ENCODE measurements at places on chromosomes 5 and 9.
A peak's percentile ranks its signal among the peaks of the same experiment; 100 is the strongest.

- no peak for DNase-seq
Measured at GRCh38 chr5:96563816-96564215, 98.4 kb upstream of the CAST start.

DNA sequence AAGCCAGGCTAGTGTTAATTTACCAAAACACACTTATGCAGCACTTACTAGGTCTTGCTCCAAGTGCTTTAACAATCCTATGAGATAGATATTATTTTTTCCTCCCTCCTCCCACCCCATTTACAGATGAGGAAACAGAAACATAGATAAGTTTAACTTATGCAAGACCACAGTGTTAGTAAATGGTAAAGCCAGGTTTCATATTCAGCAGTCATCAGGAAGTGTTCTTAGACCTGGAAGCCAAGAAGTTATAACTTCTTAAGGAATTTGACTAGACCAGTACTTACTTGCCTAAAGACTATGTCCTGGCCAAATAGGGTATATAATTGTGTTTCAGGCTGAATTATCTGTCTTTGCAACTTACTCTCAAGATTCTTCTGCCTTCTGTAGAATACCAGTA, 15.9 kb downstream of the ABHD17B start:
- peak; percentile 20 for DNase-seq

DNA sequence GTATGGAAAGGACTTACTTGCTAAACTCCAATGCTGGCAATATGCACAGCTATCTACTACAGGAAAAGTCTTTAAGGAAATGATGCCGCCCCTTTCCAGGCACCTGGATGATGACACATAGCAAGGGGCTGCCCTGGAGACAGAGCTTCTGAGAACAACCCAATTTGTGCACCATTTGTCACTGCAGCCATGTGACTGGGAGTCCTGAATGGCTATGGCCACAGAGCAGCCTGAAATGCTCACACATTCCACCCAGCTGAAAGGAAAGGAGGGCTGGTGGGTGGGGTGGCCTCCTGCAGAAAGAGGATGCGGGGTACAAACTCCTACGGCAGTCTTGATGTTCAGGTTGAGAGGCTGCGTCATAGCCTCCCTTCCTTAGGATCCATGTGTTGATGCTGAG, 70.1 kb upstream of the FSTL4 start:
- DNase-seq: no peak

DNA sequence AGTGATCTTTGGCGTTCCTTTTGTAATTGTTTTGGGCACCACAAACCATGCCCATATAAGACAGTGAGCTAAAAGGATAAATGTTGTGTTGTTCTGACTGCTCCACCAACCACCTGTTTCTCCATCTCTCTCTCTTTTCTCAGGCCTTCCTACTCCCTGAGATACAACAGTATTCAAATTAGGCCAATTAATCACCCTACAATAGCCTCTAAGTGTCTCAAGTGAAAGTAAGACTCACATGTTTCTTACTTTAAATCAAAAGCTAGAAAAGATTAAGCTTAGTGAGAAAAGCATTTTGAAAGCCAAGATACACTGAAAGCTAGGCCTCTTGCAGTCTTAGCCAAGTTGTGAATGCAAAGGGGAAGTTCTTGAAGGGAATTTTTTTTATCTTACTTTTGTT, 268.8 kb upstream of the NREP start:
- DNase-seq: no peak

- DNase-seq: no peak
Measured at GRCh38 chr5:57476601-57477056, 6.0 kb downstream of the ACTBL2 start.

- no peak for DNase-seq
Measured at GRCh38 chr5:131609774-131610173, 25.3 kb downstream of the RAPGEF6 start.

DNA sequence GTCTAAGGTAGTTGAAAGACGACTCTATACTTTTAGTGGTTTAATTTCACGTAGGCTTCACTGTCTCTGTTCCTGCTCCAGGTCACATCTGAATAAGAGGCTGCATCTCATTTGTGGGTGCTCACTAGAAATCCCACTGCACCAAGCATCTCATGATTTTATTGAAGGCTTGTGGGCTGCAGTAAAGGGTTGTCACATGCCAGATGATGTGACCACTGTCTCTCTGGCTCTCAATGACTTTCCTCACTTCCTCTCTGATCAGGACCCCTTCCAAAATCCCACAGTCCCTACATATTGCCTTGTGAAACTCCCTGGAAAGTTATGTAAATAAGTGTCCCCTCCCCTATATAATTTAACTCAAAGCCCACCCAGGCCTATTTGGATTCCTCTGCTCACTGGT, 8.9 kb upstream of the ZCCHC10 start:
- DNase-seq: peak; percentile 65

DNA sequence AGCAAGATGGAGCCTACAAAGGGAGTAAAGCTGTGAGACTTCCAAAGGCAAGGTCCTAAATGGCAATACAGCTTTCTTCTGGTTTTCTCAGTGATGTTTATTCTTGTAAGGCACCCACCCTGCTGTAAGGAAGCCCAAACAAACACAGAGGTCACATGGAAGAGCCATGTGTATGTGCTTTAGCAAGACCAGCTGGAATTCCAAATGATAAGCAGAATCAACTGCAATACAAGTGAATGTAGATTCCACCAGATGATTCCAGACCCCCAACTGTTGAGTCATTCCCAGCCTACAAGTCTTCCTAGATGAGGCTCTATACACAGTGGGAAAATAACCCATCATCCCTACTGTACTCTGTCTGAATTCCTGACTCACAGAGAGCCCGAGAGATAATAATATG, 122.8 kb downstream of the DEPDC1B start:
- DNase-seq: no peak

DNA sequence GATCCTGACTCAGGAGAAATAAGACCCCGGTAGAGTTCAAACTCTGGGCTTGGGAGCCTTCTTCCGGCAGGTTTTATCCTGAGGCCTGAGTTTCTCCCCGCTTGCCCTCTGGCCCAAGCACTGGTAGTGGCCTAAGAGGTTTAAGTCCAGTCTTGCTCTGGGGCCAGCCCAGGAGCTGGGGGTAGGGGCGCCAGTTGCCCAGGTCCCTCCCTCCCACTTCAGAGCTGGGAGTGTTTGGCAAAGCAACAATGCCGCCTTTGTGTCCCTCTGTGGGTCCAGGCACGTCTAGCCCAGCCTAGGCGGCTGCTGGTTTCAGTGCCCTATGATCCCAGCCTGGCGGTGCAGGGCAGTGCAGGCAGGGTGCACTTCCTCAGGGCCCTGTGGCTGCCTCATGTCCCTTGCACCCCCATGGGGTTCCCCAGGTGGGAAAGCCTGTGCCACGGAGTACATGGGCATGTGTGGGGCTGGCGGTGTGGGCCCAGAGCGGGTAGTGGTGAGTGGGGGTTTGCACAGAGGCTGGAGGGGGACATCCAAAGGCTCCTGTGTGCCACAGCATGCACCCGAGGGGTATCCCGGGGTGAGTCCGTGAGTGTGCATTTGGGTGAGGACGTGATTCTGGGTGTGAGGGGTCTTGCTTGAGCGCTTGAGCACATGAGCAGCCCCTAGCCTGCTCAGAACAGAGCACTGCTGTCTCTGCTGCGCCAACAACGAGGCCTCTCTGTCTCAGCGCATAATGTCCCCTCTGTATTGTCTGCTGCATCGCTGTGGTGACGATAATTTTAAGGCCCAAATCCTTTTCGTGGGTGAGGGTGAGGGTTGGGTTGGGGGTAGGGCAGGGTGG, 61.7 kb upstream of the PSD2 start:
- no peak for DNase-seq

DNA sequence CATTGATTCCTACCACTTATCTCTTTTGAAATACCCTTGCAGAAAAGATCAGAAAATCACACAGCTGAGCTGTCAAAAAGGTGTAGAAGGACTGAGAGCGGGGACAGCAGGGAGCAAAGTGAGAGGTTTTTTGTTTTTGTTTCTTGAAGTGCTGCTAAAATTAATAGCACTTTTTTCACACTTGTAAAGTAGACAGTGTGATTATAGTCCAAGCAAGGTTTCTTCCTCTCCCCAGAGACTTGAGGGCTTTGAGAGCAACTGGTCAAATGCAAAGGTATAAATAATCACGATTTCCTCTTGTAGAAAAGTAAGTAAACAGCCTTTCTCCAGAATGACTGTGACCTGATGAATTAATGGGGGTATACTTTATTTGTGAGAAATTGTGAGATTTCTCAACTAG, 326.9 kb downstream of the ZNF608 start:
- no peak for DNase-seq

GRCh38 chr9:69932901-69933300, 110.7 kb upstream of the MAMDC2 start:
- peak; percentile 37 for DNase-seq

- no peak for DNase-seq
Measured at GRCh38 chr5:68299105-68299504, 83.5 kb downstream of the PIK3R1 start.

- DNase-seq: peak; percentile 12
Measured at GRCh38 chr9:96317335-96317980, 15.5 kb upstream of the HSD17B3 start.

GRCh38 chr5:56481428-56482357, 248.6 kb upstream of the ANKRD55 start:
- DNase-seq: peak; percentile 42

GRCh38 chr9:132236662-132237311, 74.9 kb downstream of the NTNG2 start:
- DNase-seq: no peak

DNA sequence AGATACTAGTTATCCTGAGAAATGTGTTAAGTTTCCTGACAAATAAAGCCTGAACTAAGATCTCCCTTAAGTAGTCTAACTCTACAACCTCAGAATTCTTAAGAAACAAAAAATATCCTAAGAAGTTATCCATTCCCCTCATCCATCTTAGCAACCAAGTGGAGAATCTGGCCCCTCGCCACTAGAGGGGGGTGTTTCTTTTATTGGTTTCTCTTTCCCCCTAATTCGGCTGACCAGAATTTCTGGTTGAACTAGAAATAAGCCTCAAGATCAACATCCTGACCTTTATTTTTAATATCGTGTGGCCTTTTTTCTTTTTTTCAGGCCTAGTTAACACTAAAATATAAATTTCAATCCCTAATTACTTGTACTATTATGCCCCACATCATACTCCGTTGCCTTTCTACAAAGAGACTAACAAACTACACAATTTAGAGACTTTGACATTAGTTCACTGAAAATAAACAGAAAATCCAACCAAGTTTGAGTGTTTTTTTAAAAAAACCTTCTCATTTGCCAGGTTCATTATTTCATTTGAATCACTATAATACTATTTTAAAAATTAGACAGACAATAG, 14.3 kb upstream of the NR4A3 start:
- peak; percentile 91 for DNase-seq

DNA sequence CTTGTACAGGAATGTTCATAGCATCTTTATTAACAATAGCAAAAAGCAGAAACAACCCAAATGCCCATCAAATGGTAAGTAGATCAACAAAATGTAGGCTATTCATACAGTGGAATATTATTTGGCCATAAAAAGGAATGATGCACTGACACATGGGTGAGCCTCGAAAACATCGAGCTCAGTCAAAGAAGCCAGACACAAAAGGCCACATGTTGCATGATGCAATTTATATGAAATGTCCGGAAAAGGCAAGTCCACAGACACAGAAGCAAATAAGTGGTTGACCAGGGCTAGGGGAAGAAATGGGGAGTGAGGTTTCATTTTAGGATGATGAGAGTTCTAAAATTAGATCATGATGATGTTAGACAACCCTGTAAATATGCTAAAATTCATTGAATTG, 16.5 kb upstream of the SLC2A8 start:
- DNase-seq: no peak

DNA sequence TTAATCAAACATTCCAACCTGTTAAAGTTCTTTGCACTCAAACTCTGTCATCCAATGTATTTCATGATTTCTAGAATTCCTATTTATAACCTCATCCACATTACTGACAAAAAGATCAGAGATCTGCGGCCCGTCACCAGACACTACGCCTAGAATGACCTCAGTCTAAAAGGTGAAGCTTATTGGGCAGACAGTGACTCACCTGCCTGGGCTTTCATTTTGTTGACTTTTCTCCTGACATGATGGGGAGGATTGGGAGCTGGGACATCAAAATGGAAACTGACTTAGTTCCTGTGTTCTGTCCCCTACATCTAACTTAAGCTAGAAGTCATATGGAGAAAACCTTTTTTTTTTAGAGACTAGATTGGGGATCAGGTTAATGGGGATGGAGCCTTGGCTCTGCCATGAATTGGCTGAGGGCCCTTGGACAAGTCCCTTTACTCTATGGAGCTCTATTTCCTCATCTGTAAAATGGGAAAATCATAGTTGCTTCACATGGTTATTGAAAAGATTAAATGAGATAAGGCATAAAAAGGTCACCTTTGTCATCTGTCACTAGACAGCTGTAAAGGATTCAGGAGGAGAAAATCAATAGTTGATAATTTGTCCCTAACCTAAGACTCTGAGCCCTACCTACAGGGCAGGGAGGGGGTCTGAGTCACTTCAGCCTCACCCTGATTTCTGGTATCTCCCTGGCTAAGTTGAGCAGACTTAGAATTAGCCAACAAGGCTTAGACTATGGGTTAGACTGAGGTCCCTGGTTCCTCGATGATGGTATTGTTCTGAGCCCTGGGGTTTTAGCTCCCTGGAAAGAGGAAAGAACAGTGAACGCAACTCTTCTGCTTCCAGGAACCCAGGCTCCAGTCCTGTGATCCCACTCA, 224.8 kb upstream of the TBC1D2 start:
- no peak for DNase-seq

DNA sequence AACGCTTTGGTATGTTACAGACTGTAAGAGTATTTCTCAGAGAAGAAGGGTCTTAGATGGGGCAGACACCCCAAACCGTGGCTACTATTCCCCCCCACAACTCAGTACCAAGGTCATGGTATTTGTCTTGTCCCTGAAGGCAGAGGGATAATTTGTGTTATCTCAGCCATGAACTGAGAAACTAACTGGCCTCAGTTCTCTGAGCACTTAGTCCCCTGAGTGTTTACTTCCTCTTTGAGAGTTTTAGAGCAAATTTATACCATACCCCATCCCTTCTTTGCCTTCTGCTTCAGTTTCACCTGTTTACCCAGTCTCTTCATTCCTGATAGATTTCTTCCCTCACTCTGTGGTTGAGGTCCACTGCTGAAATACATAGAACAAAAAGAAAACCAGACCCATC, 183.9 kb downstream of the LRRC70 start:
- DNase-seq: no peak
